ENCODE measurements at places on chromosomes 5 and 9. TPM values are rescaled to one million over a fixed set of nuclear protein-coding genes. Genes with fewer than 3 reads are reported as not detected.
A peak's percentile ranks its signal among the peaks of the same experiment; 100 is the strongest.

GRCh38 chr9:126623667-126624478 is 10.1 kb downstream of the LMX1B start:
- peaks cover 12% of the 10 kb centered on the region for H3K4me1 ChIP-seq
- peak overlapping the region; percentile 44 for H3K4me3 ChIP-seq

GRCh38 chr5:81147011-81147885 is 85.9 kb upstream of the CKMT2 start:
- no peak for DNase-seq
- H3K36me3 ChIP-seq = no peaks in the 10 kb centered on the region
- no peak overlapping the region for H3K27ac ChIP-seq
- H3K4me3 ChIP-seq = no peak overlapping the region
- no peaks in the 10 kb centered on the region for H3K4me1 ChIP-seq

The EIF4E1B gene
- not detected for total RNA-seq

DNA sequence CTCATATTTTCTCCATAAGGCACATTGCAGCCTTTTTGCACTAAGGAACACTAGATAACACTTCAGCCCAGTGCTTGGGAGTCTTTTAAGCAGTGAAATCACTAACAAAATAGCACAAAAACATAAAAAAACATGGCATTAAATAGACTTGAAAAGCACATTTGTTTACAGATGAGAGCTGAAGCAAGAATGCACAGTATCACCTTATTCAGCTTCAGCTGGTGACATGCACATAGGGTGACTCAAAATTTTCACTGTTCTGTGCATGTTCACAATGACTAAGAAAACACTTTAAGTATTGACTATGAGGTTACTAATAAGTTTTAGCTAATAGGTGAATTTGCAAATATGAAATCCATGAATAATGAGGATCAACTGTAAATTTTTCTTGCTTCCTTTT is 293.9 kb upstream of the TARS1 start:
- no peaks in the 10 kb centered on the region for H3K36me3 ChIP-seq
- no peaks in the 10 kb centered on the region for H3K4me1 ChIP-seq
- no peak overlapping the region for H3K4me3 ChIP-seq
- no peaks in the 10 kb centered on the region for H3K27me3 ChIP-seq
- no peak for DNase-seq

DNA sequence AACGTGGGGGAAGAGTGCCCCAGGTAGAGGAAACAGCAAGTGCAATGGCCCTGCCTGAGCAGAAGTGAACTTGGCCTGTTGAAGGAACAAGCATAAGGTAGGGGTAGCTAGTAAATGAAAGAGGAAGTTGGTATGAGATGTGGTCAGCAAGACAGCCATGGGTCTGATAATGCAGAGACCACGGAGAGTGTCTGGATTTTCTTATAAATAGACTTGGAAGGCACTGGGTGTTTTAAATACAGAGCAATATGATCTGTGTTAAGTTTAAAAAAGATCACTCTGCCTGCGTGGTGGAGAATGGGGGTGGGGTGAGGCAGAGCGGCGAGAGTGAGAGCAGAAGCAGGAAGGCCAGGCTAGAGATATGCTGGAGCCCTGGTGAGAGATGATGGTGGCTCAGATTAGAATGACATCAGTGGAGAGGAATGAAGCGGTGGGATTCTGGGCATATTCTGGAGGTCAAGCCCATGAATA is 4.2 kb downstream of the ADAM19 start:
- H3K4me1 ChIP-seq = no peaks in the 10 kb centered on the region
- DNase-seq = no peak
- H3K36me3 ChIP-seq = no peaks in the 10 kb centered on the region

The ZCCHC9 gene
- 34.4 TPM for total RNA-seq

The PCDHB10 gene
- total RNA-seq = 4.6 TPM

DNA sequence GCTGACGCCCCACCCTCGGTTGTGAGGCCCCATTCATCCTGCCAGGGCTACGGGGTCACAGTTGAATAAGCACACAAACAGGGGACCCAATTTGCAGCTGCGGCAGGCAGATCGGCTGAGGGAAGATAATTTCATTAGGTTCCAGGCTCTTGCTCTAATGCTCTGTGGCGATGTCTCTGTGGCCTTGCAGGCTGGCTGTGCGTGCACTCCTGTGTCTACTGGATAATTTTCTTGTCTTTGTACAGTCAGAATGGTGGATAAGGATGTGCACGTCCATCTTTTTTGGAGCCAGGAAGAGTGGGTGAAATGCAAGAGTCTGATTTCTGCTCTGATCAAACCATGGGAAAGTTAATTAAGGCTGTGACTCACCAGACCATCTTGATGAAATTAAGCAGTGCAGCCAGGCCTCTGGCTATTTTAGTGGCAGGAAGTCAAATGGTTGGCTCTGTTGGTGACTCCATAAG is 39.2 kb downstream of the NSG2 start:
- H3K27ac ChIP-seq = no peak overlapping the region
- H3K4me3 ChIP-seq = no peak overlapping the region
- DNase-seq = no peak
- H3K27me3 ChIP-seq = no peaks in the 10 kb centered on the region
- no peaks in the 10 kb centered on the region for H3K4me1 ChIP-seq

The IRX2 gene
- total RNA-seq = 69.4 TPM

DNA sequence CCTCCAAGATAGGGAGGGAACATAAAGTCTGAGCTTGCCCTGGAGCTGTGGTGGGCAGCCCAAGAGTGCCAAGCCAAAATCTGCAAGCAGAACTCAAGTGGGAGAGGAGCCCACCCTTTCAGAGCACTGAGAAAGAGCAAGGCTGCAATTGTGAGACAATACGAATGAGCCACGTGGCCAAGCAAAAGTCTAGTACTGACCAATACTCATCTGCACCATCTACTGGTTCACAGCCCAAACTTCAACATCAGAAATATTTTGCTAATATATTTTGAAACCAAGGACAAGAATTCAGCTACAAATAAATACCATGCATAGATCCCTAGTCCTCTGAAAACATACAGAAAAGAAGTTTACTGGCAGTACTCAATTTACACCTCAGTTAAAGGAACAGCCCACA is 696.2 kb upstream of the COX7C start:
- no peak overlapping the region for H3K4me3 ChIP-seq
- H3K27me3 ChIP-seq = no peaks in the 10 kb centered on the region
- H3K27ac ChIP-seq = no peak overlapping the region
- no peak for DNase-seq
- H3K4me1 ChIP-seq = no peaks in the 10 kb centered on the region

- no peaks in the 10 kb centered on the region for H3K4me1 ChIP-seq
- H3K4me3 ChIP-seq = no peak overlapping the region
- no peaks in the 10 kb centered on the region for H3K36me3 ChIP-seq
- no peaks in the 10 kb centered on the region for H3K27me3 ChIP-seq
- no peak for DNase-seq
Observed at GRCh38 chr9:76772686-76773445, 8.6 kb downstream of the PCA3 start.

DNA sequence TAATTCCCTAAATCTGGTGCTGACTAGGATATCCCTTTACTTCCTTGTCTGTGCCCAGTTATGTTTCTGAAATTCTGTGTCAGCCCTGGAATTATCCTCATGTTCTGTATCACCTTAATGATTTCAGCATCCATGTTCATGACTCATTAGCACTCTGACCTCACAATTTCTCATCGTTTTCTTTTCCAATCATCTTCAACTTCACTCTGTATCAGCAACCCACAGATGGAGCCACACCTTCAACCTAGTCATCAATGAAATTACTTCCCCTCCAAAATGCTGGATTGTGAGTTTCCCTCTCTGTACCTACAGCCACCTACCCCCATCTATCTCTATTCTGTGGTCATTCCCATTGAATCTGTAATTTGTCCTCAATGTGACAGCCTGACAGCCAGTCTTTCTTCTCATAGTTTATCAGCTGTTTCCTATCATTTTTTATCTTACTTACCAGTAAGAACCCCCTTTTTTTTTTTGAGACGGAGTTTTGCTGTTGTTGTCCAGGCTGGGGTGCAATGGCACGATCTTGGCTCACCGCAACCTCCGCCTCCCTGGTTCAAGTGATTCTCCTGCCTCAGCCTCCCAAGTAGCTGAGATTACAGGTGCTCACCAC is 3.1 kb upstream of the IL6ST start:
- DNase-seq = no peak
- H3K27me3 ChIP-seq = no peaks in the 10 kb centered on the region
- H3K4me3 ChIP-seq = no peak overlapping the region
- H3K4me1 ChIP-seq = no peaks in the 10 kb centered on the region
- H3K27ac ChIP-seq = no peak overlapping the region

DNA sequence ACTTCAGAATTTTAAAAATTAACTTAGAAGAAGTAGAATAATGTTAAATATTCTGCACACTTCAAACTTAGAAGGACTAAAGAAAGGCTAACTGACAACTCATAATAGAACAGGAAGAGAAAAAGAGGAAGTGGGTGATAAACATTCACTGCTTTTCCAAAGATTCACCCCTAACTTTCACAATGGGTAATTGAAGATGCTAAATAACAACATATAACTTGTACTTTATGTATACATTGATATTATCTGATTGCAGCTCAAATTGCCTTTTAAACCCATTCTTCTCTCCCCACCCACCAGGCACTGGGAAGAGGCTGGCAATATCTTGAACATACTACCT is 376.6 kb downstream of the EFNA5 start:
- H3K27me3 ChIP-seq = no peaks in the 10 kb centered on the region
- H3K4me3 ChIP-seq = no peak overlapping the region
- H3K27ac ChIP-seq = peak overlapping the region; percentile 0

The WNK2 gene
- 28.5 TPM for total RNA-seq

GRCh38 chr9:136572003-136572827 is 26.4 kb upstream of the NOTCH1 start:
- H3K36me3 ChIP-seq = no peaks in the 10 kb centered on the region
- H3K27me3 ChIP-seq = no peaks in the 10 kb centered on the region
- H3K4me3 ChIP-seq = no peak overlapping the region
- no peak overlapping the region for H3K27ac ChIP-seq

- H3K27me3 ChIP-seq = no peaks in the 10 kb centered on the region
- no peak for DNase-seq
- no peak overlapping the region for H3K4me3 ChIP-seq
- no peaks in the 10 kb centered on the region for H3K4me1 ChIP-seq
Observed at GRCh38 chr9:115637661-115638060, 515.9 kb upstream of the PAPPA start.

GRCh38 chr5:1795931-1796330 is 3.7 kb downstream of the MRPL36 start:
- no peaks in the 10 kb centered on the region for H3K27me3 ChIP-seq
- no peak overlapping the region for H3K27ac ChIP-seq
- H3K36me3 ChIP-seq = no peaks in the 10 kb centered on the region
- H3K4me1 ChIP-seq = peaks cover 12% of the 10 kb centered on the region
- no peak overlapping the region for H3K4me3 ChIP-seq

DNA sequence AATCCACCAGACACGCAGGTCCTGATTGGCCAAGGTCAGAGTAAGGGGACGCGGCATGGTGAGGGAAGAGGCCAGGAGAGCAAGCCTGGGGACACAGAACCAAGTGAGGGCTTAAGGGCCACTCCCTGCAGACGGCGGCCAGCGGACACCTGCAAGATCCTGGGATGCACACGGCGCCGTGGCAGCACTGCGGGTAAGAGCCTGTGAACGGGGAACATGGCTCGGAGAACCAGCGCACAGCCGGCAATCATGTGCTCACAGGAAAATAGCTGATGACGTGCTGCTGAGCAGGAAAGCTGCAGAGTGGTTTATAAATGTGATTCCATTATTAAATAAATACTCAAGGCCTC is 27.0 kb upstream of the NSMF start:
- H3K4me1 ChIP-seq = no peaks in the 10 kb centered on the region
- H3K27ac ChIP-seq = no peak overlapping the region
- H3K27me3 ChIP-seq = no peaks in the 10 kb centered on the region
- no peak for DNase-seq
- H3K4me3 ChIP-seq = no peak overlapping the region
- no peaks in the 10 kb centered on the region for H3K36me3 ChIP-seq

DNA sequence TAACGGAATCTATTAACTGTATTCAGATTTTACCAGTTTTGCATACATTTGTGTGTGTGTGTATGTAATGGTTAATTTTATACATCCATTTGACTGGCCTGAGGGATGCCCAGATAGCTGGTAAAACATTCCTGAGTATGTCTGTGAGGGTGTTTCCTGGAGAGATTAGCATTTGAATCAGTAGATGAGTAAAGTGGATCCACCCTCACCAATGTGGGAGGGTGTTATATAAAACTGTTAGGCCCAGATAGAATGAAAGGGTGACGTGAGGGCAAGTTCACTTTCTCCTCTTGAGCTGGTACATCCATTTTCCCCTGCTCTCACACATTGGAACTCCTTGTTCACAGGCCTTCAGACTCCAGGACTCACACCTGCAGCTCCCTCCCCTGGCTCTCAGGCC is 88.7 kb downstream of the EMB start:
- H3K4me3 ChIP-seq = no peak overlapping the region
- DNase-seq = no peak
- no peaks in the 10 kb centered on the region for H3K36me3 ChIP-seq

GRCh38 chr5:4642525-4642924 is 497.6 kb upstream of the ADAMTS16 start:
- no peaks in the 10 kb centered on the region for H3K4me1 ChIP-seq
- H3K27ac ChIP-seq = no peak overlapping the region
- no peaks in the 10 kb centered on the region for H3K36me3 ChIP-seq
- H3K27me3 ChIP-seq = no peaks in the 10 kb centered on the region

The FOXD4 gene
- 0.44 TPM for total RNA-seq

- H3K27ac ChIP-seq = no peak overlapping the region
- no peak for DNase-seq
- H3K4me1 ChIP-seq = no peaks in the 10 kb centered on the region
- no peaks in the 10 kb centered on the region for H3K27me3 ChIP-seq
- no peaks in the 10 kb centered on the region for H3K36me3 ChIP-seq
Observed at GRCh38 chr9:123620239-123620638, 264.2 kb downstream of the CRB2 start.

The WNT8A gene
- not detected for total RNA-seq

Data from breast epithelium (tissue), 4 donors.